ENCODE measurements at places on chromosomes 3 and 15. TPM values are rescaled to one million over a fixed set of nuclear protein-coding genes. Genes with fewer than 3 reads are reported as not detected.

GRCh38 chr3:152658977-152659720 is 175.8 kb upstream of the P2RY1 start:
- DNase-seq: no peak

- DNase-seq: no peak
Observed at GRCh38 chr3:96190024-96190616, 624.3 kb upstream of the EPHA6 start.

GRCh38 chr3:155970398-155970797 is 99.9 kb downstream of the GMPS start:
- DNase-seq: no peak

GRCh38 chr3:115363071-115363470 is 216.0 kb upstream of the ZBTB20 start:
- no peak for DNase-seq

Gene CSPG5
- 0.60 TPM for total RNA-seq

Gene ATP13A5
- not detected for total RNA-seq
